ENCODE measurements at places on chromosomes 11 and 22.

- no peak for DNase-seq
Measured at GRCh38 chr11:77102246-77103210, at the start of gene OMP. TSS of gene OMP (plus strand) at chr11:77102840. CDS start at chr11:77102840, 0 bp downstream.

DNA sequence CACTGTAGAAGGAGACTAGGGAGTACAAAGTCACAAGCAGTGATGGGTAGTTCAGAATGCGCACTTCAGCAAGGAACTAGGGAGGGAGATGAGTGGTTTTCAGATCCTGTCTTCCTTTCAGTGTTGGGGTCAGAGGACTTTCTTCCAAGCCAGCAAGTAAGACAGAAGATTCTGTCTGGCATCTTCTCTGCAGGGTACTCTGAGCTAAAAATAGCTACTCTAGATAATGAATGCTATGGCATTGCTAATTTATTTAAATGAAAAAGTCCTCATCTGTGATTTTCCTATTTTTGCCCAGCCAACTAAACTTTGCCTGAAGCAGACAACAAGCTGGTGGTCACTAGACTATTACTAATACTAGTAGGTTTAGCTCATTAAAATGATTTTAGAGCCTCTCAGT is 18.3 kb upstream of the ARL14EP start:
- DNase-seq, result no peak

- DNase-seq, result no peak
Measured at GRCh38 chr11:3129591-3130268, 35.4 kb downstream of the OSBPL5 start.

DNA sequence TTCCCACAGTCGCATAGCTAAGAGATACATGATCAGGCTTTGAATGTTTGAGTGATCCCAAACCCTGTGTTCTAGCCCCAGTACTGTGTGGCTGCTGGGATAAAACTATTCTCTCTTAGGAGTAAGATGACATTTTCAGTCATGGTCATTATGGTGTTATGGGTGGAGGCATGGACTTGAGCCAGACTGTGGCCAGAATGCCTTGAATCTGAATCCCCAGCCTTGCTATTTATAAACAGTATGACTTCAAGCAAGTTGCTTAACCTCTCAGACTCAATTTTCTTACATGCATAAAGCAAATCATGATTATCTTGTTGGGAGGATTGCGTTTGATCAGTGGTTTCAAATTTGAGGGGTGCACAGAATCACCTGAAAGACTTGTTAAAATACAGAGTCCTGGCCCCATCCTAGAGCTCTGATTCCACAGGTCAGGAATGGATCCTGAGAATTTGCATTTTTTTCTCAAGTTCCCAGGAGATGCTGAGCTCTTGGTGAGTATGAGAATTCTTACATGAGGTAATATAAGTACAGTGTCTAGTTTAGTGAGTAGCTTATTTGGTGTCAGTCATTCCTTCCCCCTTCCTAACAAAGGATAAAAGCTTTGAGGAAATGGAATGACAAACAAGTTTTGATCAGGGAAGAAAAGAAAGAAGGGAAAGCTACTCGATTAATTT is 571.7 kb downstream of the METTL15 start:
- no peak for DNase-seq

DNA sequence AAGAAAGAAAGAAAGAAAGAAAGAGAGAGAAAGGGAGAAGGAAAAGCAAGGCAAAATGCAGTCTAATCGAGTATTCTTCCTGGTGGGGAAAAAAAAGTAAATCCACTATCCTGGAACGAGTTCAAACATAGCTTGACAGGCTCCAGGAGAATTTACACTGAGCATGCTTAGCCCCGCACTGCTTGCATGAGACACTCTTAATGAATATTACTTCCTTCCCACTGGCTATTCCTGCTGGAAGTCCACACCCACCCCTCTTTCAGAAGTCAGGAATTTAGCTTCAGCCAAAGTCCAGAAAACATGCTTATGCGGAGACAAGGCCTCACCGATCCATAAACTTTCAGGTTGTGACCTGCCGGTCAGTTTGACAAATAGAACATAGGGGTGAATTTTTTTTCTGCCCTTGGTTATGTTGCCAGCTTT is 251.8 kb upstream of the BLID start:
- no peak for DNase-seq

DNA sequence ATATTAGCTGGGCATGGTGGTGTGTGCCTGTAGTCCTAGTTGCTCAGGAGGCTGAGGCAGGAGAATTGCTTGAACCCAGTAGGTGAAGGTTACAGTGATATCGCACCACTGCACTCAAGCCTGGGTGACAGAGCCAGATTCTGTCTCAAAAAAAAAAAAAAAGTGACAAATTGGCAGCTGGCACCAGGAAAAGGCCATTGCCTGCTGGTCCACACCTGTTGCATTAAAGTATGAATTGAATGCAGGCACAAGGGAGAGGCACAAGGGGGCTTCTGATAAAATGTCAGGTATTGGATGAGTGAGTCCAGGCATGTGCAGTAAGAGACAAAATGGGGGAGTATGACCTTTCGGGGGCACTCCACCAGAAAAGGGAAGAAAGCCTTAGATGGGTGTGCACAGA is 28.2 kb downstream of the ZNF70 start:
- no peak for DNase-seq

- no peak for DNase-seq
Measured at GRCh38 chr11:56048480-56048879, 21.0 kb downstream of the OR5AS1 start.

- DNase-seq, result no peak
Measured at GRCh38 chr11:44992181-44992582, 41.5 kb upstream of the TP53I11 start.

GRCh38 chr11:68889948-68890446 is 13.6 kb downstream of the MRPL21 start:
- DNase-seq, result no peak
